ENCODE measurements at places on chromosomes 4 and X.

DNA sequence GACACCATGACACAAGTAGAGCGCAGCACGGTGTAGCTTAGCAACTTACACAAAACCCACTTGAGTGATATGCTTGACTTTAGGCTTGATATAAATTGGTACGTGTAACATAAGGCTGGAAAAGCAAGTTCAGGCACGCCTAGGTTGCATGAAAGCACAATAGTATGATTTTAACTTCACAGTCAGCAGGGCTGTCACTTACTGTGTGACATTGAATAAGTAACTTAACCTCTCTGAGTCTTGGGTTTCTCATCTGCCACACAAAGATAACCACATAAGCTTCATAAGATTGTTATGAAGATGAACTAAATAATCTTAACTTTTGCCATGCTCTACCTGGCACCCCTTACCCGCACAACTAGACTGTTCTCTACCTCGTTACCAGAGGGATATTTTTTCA lies 9.5 kb downstream of the SRD5A3 start:
- DNase-seq: no peak

DNA sequence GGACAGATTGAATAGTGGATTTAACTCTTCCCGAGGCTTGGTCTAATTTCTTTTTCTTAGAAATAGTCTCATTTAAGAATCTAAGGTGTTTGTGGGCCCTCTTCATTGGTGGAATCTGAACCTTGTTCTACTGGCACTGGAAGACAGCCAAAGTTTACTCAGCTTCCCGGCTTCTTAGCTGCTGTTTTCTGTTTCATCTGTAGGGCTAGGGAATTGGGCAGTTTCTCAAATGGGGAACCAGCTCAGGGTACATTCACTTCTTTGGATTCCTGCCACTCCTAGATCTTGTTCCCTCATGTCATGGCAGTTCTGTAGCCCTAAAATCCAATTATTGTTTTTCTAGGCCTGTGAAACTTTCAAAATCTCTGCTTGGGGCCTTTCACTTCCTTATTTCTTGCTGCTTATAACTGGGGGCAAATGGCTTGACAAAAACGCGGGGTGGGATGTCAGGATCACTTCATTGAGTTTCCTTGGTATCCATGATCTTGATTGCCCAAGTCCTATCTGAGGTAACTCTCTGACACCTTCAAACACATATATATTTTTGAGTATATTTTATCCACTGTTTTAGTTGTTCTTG lies 985.0 kb downstream of the C4orf33 start:
- no peak for DNase-seq

DNA sequence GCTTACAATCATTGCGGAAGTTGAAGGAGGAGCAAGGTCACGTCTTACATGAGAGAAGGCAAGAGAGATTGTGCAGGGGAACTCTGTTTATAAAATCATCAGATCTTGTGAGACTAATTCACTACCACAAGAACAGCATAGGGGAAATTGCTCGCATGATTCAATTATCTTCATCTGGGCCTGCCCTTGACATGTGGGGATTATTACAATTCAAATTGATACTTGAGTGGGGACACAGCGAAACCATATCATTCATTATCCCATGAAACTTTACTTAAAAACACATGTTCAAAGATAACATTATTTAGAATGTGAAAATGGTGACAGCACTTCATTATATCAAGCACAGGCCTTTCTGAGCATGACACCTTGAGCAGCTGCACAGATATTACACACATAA lies 1087.8 kb downstream of the C4orf33 start:
- no peak for DNase-seq

DNA sequence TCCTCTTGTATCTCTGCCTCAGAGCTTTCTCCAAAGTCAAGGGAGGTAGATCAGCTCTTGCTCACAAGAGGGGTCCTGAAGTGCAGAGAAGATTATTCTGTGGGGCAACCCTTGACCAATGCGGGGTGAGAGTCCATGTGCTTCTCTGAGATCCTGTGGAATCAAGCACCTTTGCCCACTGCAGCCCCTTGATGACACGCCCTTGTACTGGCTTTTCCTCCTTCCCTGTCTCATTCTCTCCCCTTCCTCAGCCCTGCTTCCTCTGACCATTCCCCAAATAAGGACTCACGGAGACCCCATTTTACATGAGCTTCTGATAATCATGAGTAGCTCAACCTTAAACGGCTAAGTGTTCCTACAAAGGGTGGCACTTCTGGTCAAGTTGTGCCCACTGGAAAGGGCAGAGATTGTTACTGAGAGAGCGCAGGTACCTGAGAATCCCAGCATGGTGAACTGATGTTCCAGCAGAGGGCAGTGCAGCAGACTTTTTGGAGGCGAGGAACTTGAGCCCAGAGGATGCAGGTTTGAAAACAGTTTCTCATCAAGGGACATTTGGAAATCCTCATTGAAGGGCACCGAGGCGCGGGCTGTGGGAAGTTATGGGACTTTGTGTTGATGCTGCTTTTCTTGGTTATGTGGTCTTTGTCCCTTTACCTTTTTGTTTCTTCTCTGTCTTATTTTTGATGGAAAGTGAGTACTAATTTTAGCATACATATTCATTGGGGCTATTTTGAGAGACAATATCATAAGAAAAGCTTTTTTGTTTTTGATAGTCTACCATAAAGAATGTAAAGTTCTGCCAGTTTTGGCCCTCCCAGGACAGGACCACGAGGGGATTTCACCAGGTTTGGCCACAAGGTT lies 201.3 kb downstream of the RBM46 start:
- peak; percentile 64 for DNase-seq

DNA sequence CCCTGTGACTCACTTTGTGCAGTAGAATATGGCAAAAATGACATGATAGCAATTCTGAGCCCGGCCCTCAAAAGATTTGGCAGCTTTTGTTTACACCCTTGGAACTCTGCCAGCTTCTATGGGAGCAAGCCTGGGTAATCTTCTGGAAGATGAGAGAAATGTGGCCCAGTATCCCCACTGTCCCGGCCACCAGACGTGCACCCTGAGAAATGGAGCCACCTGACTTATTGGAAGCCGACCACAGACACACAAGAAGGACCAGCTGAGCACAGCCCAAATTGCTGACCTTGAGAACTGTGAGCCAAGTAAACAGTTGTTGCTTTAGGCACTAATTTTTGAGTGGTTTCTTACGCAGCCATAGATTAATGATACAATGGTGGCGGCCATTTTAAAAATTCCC lies 197.0 kb downstream of the STIM2 start:
- no peak for DNase-seq

DNA sequence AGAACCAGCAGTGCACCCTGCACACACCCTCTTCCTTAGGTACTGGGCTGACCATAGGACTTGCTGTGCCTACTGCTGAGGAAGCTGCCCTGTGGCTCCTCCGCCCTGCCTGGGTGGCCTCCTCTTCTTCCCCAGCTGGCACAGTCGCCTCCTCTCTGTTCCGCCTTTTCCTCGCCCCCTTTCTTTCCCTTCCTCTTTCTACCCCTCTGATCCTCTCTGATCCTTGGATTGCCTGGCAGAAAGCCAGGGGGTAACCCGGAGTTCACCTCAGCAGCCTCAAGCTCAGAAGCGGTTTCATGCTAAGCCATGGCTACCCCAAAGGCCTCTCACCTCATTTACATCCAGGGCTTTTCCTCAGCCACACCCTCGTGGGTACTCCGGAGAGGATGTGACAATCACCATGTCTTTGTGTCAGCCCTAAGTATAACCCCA lies 136.2 kb downstream of the SMIM20 start:
- no peak for DNase-seq

DNA sequence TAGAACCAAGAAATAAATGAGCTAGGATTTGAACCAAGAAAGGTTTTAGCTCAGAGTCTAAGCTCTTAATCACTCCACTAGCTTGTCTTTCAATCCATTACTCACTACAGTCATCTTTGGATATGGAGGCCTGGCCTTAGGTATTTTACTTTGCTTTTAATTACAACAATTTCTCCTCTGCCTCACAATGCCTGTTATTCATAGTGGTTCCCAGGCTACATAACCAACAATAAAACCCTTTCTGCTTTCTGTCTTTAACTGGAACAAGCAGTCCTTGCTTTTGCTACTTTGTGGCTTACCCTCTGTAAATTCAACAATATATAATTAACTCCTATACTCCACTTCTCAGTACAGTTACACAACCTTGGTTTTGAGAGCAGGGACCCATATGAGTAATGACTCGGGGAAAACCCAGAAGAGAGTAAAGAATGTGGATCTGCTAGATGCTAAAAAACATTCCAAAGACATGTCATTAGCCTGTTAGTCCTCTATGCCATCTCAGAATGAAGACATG lies 94.7 kb upstream of the NAP1L5 start:
- peak; percentile 55 for DNase-seq

GRCh38 chr4:110510955-110511544 lies 35.1 kb downstream of the ENPEP start:
- DNase-seq: peak; percentile 74

- DNase-seq: peak; percentile 83
Observed at GRCh38 chrX:154735695-154736393, 15.0 kb downstream of the GAB3 start.
